ENCODE measurements at places on chromosomes 13 and 19.

DNA sequence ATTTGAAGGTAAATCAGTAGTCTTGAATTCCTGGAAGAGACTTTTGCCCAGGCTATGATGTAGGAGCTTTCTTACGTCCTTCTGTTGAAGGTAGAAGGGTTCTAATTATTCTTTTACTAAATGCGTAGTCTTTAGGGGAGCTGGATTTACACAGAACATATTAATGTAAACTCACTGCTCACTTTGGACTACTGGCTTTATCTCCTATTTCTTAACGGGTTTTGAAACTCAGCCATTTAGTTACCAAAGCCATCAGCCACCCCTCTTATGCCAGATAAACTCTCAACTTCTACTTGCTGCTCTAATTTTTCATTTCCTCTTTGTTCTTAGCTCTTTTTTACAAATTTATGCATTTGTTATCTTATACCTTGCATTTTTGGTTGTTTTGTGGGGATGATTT, 81.5 kb downstream of the FNDC3A start:
- H3K27ac ChIP-seq: no peak overlapping the region
- H3K36me3 ChIP-seq: no peaks in the 10 kb centered on the region
- peaks cover under 1% of the 10 kb centered on the region for H3K4me1 ChIP-seq
- no peaks in the 10 kb centered on the region for H3K27me3 ChIP-seq
- no peak for DNase-seq

DNA sequence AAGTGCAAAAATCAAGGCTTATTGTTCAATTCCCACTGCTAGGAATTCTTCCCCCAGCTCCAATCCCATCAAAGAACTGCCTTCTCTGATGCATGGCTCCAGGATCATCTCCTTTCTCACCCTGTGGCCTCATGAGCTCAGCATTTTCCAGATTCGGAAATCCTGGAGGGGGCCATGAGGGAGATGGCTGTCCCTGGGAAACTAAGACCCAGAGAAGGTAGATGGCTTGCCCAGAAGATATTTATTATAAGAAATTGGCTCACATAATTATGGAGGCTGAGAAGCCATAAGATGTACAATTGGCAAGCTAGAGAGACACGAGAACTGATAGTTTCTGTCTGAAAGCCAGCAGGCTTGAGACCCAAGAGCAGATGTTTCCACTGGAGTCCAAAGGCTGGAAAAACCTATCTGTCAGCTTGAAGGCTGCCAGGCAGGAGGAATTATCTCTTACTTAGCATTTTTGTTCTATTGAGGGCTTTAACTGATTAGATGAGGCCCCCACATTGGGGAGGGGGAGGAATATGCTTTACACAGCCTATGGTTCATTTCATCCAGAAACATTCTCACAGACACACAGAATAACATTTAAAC, 58.6 kb downstream of the GADD45B start:
- DNase-seq: no peak
- H3K4me1 ChIP-seq: no peaks in the 10 kb centered on the region
- H3K27ac ChIP-seq: no peak overlapping the region
- H3K36me3 ChIP-seq: no peaks in the 10 kb centered on the region
- no peaks in the 10 kb centered on the region for H3K27me3 ChIP-seq

GRCh38 chr13:36954542-36954941, 34.5 kb upstream of the SMAD9 start:
- no peaks in the 10 kb centered on the region for H3K4me1 ChIP-seq
- no peak overlapping the region for H3K27ac ChIP-seq
- H3K4me3 ChIP-seq: no peak overlapping the region
- peaks cover 10% of the 10 kb centered on the region for H3K36me3 ChIP-seq

- DNase-seq: no peak
- H3K4me1 ChIP-seq: no peaks in the 10 kb centered on the region
- no peak overlapping the region for H3K4me3 ChIP-seq
- no peaks in the 10 kb centered on the region for H3K27me3 ChIP-seq
- no peak overlapping the region for H3K27ac ChIP-seq
Measured at GRCh38 chr13:103284466-103284865, 218.2 kb upstream of the SLC10A2 start.

GRCh38 chr13:110641055-110642015, 26.0 kb downstream of the NAXD start:
- H3K27ac ChIP-seq: no peak overlapping the region
- peaks cover 8% of the 10 kb centered on the region for H3K4me1 ChIP-seq
- H3K4me3 ChIP-seq: no peak overlapping the region
- peak; percentile 70 for DNase-seq
- H3K27me3 ChIP-seq: no peaks in the 10 kb centered on the region

GRCh38 chr13:50456111-50456510, 387.4 kb downstream of the DLEU7 start:
- no peaks in the 10 kb centered on the region for H3K27me3 ChIP-seq
- no peak overlapping the region for H3K4me3 ChIP-seq
- no peak for DNase-seq
- no peak overlapping the region for H3K27ac ChIP-seq
- no peaks in the 10 kb centered on the region for H3K36me3 ChIP-seq

- DNase-seq: no peak
- no peaks in the 10 kb centered on the region for H3K4me1 ChIP-seq
Measured at GRCh38 chr13:42377640-42378382, 105.9 kb downstream of the AKAP11 start.

DNA sequence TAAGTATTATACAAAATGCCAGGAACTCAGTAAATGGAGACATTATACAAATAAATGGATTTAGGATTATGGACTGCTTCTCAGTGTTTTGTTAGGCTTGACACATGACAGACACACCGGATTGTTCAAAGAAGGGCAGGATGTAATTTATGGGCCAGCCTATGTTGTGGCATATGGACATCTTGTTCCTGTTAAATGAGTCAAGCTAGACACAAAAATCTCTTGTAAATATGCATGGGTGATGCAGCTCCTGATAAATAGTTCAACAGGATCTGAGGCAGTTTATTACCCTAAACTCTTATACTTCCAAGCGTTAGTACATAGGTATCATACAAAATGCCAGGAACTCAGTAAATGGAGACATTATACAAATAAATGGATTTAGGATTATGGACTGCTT, 502.3 kb downstream of the TBC1D4 start:
- H3K4me3 ChIP-seq: no peak overlapping the region
- H3K27me3 ChIP-seq: no peaks in the 10 kb centered on the region
- DNase-seq: no peak
- H3K36me3 ChIP-seq: no peaks in the 10 kb centered on the region
- H3K4me1 ChIP-seq: no peaks in the 10 kb centered on the region

DNA sequence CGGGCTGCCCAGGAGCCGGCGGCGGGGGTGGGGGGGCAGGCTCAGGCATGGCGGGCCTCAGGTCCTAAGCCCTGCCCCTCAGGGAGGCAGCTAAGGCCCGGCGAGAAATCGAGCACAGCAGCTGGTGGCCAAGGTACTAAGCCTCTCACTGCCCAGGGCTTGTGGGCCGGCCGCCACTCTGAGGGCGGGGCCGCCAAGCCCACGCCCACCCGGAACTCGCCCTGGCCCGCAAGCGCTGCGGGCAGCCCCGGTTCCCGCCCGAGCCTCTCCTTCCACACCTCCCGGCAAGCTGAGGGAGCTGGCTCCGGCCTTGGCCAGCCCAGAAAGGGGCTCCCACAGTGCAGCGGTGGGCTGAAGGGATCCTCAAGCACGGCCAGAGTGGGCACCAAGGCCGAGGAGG, 33.1 kb downstream of the PCDH8 start:
- H3K4me1 ChIP-seq: no peaks in the 10 kb centered on the region
- no peak overlapping the region for H3K4me3 ChIP-seq
- no peak for DNase-seq
- H3K36me3 ChIP-seq: no peaks in the 10 kb centered on the region

DNA sequence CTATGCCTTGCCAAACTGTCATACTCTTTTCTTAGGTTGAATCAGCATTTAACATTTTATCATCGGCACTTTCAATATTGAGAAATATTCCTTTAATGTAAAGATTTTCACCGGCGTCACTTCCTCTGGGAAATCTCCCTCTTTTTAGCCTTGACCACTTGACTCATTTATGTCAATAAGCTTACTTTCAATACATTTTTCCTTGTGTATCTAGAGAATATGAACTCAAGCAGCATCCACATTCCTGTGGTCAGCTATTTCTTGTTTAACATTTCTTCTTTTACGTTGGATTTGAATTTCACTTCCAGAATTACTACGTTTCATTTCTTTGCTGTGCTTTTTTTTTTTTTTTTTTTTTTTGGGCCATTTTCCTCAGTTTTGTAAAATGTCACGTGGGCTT, 271.2 kb upstream of the HTR2A start:
- no peaks in the 10 kb centered on the region for H3K27me3 ChIP-seq
- no peak overlapping the region for H3K4me3 ChIP-seq
- no peak for DNase-seq
- no peaks in the 10 kb centered on the region for H3K36me3 ChIP-seq
- H3K27ac ChIP-seq: no peak overlapping the region

DNA sequence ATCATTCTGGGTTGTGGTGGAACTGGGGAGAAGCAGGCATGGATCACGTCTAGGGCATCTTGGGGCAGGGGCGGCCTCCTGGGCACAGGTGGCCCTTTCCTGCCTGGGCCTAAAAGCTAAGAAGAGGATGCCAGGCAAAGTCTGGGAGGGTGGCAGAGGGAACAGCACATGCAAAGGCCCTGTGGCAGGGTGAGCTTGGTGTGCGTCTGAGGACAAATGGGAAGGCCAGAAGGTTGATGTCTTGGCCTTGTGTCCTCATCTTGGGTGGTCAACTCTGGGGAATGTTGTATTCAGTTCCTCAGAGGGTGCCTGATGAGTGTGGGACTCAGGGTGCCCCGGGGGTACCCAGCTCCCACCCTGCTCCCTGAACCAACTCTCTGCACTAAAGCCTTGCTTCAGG, 5.4 kb upstream of the PLK5 start:
- peaks cover 10% of the 10 kb centered on the region for H3K4me1 ChIP-seq
- no peak overlapping the region for H3K27ac ChIP-seq
- no peak overlapping the region for H3K4me3 ChIP-seq
- no peak for DNase-seq

DNA sequence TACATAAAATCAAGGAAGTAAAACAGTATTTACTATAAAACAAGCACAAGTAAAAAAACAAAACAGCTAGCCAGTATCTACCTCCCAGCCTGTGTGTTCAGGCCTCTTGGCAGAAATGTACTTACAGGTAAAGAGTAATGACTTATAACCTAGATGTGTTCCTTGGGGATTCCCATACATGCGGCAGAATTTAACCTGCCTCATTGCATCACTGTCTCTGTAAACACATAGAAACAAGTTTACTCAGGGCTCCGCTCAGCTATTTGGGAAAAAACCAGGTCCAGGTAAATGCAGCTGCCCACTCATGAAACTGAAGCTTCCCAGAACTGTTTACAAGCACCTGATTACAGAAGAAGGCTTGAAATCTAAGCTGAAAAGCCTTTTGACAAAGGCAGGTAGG, 50.7 kb upstream of the SERP2 start:
- no peaks in the 10 kb centered on the region for H3K36me3 ChIP-seq
- peaks cover 5% of the 10 kb centered on the region for H3K4me1 ChIP-seq
- no peak overlapping the region for H3K27ac ChIP-seq
- no peak for DNase-seq
- no peaks in the 10 kb centered on the region for H3K27me3 ChIP-seq
- no peak overlapping the region for H3K4me3 ChIP-seq

DNA sequence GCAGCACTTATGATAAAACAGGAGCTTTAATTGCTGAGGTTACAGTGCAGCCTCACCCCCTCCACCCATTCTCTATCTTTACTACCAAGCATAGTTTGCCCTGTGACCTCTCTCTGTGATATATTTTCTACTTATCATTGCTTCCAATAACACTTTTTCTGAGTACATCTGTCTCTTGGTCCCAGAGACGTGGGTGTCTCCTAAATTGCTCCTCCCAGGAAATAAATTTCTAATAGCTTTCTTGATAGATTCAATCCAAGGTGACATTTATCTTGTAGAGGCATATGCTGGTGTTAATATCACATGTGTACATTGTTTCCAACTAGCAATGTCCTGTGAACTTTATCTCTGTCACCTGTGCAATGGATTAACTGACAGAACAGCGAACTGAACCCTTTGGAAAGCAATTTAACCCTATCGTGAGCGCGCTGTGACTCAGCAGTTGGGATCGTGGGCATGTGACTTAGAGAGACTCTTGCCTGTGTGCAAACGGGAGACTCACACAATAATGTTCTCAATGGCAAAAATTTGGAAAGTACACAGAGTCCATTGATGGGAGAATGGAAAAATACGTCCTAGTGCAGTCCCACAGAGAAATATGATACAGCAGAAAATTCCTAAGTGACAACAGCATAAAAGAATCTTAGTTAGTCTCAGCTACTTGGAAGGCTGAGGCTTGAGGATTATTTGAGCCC, 7.0 kb upstream of the MAP2K2 start:
- peak overlapping the region; percentile 30 for H3K27ac ChIP-seq
- no peaks in the 10 kb centered on the region for H3K27me3 ChIP-seq
- no peak overlapping the region for H3K4me3 ChIP-seq
- H3K4me1 ChIP-seq: peaks cover 6% of the 10 kb centered on the region

DNA sequence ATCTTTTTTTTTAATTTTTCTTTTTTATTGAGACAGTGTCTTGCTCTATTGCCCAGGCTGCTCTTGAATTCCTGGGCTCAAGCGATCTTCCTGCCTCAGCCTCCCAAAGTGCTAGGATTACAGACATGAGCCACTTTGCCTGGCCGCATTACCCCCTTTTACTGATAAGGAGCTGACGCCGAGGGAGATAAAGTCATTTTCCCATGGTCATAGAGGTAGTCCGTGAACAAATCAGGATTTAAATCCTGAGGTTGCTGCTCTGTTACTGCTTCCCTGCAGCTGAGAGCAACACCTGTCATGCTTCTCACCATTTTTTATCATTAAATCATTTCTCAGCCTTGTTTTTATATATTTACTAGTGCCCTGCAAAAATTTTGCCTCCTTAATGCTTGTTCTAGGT, 7.4 kb downstream of the CYSLTR2 start:
- H3K4me3 ChIP-seq: no peak overlapping the region
- H3K4me1 ChIP-seq: no peaks in the 10 kb centered on the region
- no peak for DNase-seq
- H3K27me3 ChIP-seq: no peaks in the 10 kb centered on the region
- no peak overlapping the region for H3K27ac ChIP-seq

DNA sequence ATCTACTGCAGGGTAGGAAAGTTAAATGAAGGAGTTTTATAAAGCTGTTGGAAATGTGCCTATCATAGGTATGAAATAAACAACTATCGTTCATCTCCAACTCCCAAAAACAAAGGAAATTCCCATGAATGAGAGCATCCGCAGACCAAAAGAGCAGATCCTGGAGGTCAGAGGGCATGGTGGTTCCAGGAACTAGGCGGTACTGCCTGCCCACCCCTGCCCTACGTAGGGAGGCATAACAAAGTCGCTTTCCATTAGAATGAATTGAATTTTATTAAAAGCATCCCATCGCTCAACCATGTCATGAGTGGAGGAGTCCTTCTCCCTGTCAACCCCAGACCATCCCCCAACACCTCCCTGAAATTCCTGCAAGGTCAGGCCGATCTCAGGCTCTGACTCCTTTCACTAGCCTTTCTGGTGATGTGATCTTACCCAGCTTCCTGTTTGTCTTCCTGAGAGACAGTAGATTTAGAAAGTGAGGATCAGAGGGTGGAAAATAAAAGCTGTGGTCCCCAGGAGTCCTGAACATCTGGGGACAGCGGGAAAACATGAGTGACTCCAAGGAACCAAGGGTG, at the start of gene CLEC4M:
TSS of gene CLEC4M (plus strand) at position 525 of the 575 bp plus-strand sequence. CDS start at position 549, 24 bp downstream.
- H3K4me3 ChIP-seq: no peak within 1 kb of the TSS
- no peak within 1 kb of the TSS for H3K27ac ChIP-seq
- H3K36me3 ChIP-seq: no peaks in the 10 kb centered on the region
- H3K27me3 ChIP-seq: peaks cover 12% of the 10 kb centered on the region
- no peaks in the 10 kb centered on the region for H3K4me1 ChIP-seq
